ENCODE measurements at places on chromosomes 16 and 17. TPM values are rescaled to one million over a fixed set of nuclear protein-coding genes. Genes with fewer than 3 reads are reported as not detected.
A peak's percentile ranks its signal among the peaks of the same experiment; 100 is the strongest.

- ATAC-seq: no peak
These were observed 87.8 kb downstream of the TUBD1 start for GRCh38 chr17:59804901-59805465.

DNA sequence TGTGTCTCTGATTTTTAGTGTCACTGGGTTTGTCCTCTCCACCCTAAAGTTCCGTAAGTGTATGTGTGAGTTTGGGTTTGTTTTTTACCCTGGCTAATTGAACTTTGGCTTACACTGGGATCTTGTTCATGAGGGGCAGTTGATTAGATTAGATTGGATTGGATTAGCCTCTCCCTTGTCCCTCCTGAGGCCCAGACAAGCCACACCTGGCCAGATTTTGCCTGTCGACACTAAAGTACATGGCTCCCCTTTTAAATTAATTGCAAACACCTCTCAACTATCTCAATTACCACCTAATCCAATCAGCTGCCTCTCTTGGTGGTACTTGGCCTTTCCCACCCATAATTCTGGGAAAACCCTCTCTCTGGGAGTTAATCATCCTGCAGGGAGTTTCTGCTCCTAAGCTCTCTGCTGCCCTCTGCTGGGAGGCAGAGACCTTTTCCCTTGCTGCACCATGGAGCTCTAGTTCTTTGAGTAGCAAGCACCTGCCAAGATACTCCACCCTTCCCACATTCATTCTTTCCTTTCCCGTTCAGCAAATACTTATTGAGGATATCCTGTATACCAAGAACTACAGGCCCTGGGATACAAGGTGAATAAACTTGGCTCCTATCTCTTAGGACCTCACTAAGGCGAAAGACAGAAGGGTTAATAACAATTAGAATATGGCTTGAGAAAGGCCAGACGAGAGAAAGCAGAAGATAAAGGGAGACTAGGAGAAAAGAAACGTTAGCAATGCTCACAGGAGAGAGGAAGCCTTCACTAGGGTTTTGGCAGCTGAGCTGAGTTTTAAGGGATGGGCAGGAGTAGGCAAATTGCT lies 60.0 kb upstream of the MPHOSPH6 start:
- peak; percentile 82 for ATAC-seq

GRCh38 chr17:59465949-59466307 lies 99.5 kb upstream of the DHX40 start:
- no peak for ATAC-seq

GRCh38 chr17:69066482-69066881 lies 5.8 kb upstream of the ABCA9 start:
- ATAC-seq: no peak

- no peak for ATAC-seq
These were observed 9.6 kb downstream of the CA10 start for GRCh38 chr17:52148969-52149351.

DNA sequence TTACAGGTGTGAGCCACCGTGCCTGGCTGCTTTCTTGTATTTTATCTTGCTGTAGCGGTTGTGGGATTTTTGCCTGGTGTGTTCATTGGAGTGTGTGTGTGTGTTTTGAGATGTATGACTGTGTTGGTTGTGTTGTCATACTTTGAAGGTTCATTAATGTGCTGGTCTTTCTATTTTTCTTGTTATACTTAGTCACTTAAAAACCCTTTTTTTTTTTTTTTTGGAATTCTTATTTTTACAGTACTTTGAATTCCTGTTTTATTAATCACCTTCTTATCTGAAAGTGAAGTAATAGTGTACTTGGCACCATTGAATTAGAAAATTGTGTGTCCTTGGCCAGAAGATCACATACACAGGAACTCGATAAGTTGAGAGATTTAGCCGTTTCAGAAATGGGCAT lies 30.2 kb downstream of the TENT4B start:
- no peak for ATAC-seq

DNA sequence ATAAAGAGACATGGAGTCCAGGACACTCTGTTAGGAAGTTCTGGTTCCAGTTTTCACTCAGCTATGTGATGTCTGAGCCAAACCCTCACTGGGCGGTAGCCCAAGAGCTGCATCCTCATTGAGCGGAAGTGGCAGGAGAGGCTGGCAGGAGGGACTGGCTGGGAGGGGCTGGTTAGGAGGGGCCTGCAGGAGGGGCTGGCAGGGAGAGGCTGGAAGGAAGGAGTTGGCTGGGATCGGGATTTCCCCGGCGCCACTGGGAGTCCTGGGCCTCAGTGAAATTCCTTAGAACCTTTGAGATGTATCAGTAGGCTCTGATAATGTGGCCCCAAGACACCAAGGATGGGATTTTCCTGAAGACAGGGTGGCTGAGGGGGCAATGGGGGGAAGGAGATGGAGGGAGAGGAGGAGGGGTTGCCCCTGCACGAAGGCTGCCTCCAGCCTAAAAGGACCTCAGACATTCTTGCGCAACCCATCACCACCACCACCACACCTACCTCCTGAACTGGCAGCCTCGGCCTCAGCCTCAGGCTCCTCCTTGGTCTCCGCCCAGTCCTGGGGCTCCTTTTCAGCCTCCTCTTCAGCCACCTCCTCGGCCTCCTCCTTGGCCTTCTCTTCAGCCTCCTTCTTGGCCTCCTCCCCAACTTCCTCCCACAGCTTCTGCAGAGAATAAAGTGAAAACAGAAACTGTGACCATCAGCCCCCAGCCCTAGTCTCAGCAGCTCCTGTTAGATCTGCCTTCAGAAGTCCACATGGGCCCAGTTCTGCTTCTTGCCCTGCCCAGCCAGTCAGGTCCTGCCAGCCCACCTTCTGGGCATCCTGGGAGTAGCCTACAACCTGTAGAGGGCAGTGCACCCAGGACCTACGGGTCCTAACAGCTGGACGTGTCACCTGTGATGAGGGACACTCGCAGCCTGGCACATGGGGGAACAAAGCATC lies 31.7 kb downstream of the CNGB1 start:
- ATAC-seq: peak; percentile 93

GRCh38 chr17:28182559-28182958 lies 136.4 kb upstream of the TMEM97 start:
- ATAC-seq: no peak

DNA sequence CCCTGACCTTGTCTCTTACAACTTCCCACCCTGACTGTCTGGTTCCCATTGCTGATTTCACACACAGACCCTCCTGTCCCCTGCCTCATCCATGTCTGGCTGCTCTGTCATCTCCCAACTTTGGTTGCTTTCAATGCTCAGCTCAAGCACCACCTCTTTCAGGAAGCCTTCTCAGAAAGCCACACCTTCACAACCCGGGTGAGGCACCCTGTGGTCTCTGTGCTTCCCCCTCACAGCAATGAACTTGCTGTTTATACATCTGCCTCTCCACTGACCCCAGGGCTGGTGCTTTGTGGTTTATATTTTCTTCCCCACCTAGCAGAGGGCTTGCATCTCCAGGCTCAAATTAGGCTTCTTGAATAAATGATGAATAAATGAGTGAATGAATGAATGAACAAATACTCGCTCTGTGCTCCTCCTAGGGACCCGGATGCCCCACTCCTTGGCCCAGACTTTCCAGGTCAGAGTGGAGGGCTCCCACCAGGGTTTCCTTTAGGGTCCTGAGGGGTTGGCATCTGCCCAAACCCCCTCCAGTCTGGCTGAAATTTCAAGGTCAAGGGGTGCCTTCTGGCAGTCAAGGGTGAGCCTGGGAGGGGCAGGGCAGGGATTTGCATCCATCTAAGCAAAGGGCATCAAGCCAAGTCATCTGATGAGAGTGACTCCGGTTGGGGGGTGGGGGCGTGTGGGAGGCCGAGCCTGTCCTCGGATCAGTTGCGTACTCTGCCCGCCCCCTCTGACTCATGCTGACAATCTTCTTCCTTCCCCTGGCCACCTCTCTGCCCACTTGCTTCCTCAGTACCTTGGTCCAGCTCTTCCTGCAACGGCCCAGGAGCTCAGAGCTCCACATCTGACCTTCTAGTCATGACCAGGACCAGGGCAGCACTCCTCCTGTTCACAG lies at the start of gene ITGAX:
ITGAX (plus strand) TSS at position 783 of the 898 bp plus-strand sequence; CDS start at position 862, 79 bp downstream.
- ATAC-seq: peak; percentile 38

- ATAC-seq: peak; percentile 68
These were observed 4.5 kb downstream of the ABCC3 start for GRCh38 chr17:50638966-50639713.

Gene NXPH3
- total RNA-seq: 0.16 TPM

Gene IGF2BP1
- not detected for total RNA-seq

Gene TBC1D26
- not detected for total RNA-seq

Gene MILR1
- total RNA-seq: 3.5 TPM
